ENCODE measurements at places on chromosomes 1 and 21.

GRCh38 chr1:21396516-21396915 is 43.4 kb upstream of the NBPF3 start:
- no peak for DNase-seq

GRCh38 chr1:3563125-3563524 is 48.2 kb downstream of the MEGF6 start:
- no peak for DNase-seq

GRCh38 chr1:147773215-147773715 is 12.9 kb upstream of the GJA5 start:
- no peak for DNase-seq

GRCh38 chr1:73784026-73784425 is 413.9 kb downstream of the LRRIQ3 start:
- DNase-seq: no peak

- DNase-seq: no peak
Measured at GRCh38 chr1:16212251-16212961, at the start of gene ARHGEF19. ARHGEF19 (minus strand) TSS chr1:16212652; CDS start chr1:16209054, 3,598 bp downstream.

- DNase-seq: no peak
Measured at GRCh38 chr1:182607566-182607965, 3.4 kb upstream of the RGS16 start.

DNA sequence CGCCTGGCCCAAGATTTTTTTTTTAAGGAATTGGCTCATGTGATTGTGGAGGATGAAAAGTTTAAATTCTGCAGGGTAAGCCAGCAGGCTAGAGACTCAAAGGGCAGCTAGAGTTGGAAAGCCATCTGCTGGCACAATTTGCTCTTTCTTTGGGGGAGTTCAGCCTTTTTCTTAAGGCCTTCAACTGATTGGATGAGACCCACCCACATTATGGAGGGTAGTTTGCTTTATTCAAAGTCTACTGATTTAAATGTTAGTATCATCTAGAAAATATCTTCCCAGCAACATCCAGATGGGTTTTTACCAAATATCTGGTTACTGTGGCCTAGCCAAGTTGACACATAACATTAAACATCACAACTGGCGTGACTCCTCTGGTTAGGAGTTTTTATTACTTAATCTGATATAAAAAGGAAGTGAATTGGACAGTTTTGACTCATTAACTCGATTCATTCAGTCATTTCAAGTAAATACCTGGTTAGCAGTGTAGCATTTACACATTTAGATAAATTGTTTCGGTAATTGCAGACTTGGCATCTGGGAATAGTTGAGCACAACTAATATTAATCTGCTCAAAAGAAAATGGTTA is 12.4 kb downstream of the HOOK1 start:
- DNase-seq: no peak

DNA sequence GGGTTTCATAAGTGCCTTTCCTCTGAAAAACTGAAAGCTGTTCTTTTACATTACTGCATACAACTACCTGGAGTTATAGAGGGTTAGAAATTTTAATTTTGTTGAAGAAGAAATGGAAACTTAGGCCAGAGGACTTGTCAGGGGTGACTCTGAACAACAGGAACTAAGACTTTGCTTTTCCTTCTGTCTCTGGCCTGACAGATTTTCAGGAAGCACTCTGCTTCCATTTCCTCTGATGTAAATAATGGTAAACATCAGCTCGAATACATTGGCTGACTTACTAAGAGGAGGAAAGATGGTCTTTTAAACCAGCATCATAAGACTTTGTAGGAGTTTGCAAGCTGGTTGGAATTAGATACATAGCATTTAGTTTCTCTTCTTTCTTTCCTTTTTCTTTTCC is 27.1 kb upstream of the PLEKHM2 start:
- no peak for DNase-seq

DNA sequence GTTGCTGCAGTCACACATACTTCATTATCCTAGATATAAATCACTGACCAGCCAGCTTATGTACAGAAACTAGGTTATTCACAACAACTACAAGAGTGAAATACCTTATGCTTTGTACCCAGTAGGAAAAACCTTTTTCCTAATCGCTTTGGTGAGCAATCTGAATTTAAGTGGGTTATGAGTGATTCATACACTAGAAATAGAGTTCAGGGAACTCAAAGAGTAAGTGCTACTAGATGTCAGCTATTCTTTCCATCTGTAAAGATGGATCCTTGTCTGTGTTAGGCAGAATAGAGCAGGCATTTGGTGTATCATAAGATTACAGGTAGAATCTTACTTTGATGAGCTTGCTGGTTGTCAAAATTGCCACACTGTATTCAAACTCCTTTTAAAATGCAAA is 101.9 kb downstream of the ZNF644 start:
- no peak for DNase-seq

DNA sequence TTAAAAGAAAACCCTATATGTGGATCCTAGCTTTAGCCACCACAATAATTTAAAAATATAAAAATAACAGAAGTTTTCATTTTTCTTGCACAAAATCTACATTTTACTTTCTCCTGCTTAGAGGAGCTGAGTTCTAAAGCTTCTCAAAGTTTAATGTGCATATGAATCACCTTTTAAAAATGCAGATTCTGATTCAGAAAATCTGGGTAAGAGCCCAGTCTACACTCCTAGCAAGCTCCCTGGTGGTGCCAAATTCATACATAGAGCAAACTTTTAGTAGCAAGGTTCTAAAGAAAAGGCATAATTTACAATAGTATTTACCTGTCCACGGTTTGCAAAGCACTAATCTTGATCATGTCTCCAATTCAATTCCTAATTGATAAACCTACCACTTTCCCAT is 19.3 kb downstream of the RSBN1 start:
- no peak for DNase-seq

GRCh38 chr1:8816831-8817411 is 519 bp downstream of the RERE start:
- DNase-seq: no peak

- no peak for DNase-seq
Measured at GRCh38 chr1:41907446-41907845, 11.3 kb downstream of the HIVEP3 start.

DNA sequence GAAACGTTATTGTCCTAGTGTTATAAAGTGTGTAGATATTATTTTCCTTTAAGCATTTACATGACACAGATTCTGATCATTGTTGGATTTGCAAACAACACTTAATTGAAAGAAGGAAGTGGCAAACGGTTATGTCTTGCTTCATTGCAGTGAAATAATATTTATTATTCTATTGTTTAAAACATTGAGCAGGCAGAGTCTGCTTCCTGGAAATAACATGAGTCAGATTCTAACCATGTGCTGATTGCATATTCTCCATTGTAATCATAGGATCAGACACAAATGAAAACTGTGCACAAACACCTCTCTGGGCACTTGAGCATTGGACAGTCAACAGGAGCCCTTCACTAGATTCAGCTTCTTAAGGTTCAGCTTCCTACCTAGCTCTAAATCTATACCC is 46.8 kb upstream of the USP25 start:
- no peak for DNase-seq

GRCh38 chr1:40563266-40563665 is 31.8 kb downstream of the ZNF684 start:
- no peak for DNase-seq

- DNase-seq: peak; percentile 23
Measured at GRCh38 chr1:155175927-155176371, 2.3 kb downstream of the TRIM46 start.

- DNase-seq: no peak
Measured at GRCh38 chr1:53577761-53578100, 118.5 kb downstream of the DMRTB1 start.

DNA sequence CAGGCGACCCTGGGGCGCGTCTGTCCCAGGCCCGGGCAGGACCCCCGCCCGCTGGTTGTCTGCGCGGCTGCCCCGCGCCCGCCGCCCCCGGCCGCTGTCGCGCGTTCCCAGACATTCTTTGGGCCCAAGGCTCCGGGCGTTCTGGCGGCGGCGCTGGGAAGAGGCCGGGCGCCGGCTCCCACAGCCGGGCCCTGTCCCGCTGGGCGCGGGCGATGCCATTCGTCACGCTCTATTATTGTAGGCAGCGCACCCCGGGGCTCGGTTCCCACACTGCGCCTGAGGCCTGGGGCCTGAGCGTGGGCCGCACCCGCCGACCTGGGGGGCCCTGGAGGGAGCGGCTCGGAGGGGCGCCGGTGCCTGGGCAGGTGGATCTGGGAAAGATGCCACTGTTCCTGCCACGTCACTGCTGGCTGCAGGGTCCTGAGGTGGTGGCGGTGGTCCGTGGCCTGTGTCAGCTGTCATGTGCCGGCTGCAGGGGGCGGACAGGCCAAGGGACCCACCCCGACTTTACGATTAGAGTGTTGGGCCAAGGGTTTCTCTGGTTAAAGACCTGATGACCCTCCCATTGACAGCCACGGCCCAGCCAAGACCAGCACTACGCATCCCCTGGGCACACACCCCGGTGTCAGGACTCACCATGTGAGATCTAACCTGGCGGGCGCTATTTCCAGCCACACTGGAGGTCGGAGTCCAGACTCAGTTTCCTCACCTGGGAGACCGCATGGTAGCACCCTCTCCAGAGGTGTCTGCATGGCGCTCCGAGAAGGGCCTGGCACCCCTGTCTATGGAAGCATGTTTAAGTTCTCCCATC is 55.1 kb upstream of the ADARB1 start:
- DNase-seq: no peak

DNA sequence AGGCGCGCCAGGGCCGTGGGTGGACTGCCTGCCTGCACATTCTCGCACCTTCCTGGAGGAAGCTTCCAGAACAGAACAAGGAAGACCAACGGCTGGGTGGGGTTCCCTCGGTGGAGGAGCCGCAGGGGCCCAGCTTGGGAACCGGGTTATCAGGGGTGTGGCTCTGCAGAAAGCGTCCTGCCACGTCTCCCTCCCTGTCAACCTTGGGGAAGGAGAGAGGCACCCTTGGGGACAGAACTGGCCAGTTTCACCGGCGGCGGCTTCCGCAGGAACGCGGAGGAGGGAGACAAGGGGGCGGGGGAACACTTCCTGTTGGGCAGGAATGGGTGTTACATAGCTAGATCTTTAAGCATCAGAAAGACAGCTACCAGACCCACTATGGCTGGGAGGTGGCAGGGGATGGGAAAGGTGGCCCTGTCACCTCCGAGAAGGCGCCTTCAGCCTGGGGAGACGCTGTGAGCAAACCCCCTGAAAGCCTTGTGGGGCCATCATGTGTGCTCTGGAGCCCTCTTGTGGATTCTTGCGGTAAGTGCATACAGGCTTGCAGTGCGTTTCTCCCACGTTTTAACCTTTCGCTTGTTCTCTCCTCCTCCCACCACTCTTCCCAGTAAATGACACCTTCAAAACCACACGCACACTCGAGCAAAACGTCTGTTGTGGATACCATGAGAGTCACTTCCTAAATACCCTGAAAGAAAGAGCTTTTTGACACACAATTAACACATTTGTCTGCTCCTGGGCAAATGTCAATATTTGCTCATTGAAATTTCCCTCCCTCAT is 3.8 kb upstream of the PLEKHA6 start:
- DNase-seq: peak; percentile 59

DNA sequence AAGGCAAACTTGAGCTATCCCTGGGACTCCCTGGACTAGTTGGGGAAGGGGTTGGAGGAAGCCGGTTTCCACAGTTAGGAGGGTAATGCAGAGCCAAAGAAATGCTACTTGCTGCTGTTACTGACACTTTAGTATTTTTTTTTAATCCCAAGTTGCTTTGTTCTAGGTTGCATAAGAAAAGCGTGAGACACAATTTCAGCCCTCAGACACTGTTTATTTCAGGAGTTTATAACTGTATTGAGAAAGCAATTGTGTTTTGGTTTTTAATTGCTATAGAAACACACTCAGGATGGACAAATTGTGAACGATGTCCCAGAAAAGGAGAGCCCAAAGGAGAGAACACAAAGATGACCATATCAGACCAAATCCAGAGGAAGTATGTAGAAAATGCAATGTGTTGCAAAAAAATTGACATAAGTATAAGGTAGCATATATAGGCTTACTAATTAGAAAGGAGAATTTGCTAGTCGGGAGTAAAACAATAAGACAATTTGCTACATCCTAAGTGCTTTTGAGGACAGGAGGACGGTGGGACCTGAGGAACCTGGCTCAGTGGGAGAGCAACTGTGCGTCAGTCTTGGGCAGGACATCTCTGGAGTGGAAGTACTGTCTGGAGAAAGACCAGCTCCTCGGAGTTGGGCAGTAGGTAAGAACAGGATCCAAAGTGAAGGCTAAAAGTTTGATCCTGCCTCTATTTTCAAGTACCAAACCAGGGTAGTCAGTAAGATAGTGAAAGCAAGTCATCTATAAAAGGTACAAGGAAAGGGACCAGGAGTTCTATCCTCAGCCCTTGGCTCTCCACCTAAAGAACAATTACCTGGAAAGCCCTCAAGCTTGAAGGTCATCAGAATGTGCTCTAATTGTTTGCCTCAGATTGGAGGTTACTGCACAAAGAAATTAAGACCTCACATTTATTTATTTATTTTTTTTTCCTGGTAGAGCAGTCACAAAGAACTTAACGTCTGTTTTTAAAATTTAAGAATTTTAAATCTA is 39.9 kb downstream of the DIPK1A start:
- DNase-seq: no peak

DNA sequence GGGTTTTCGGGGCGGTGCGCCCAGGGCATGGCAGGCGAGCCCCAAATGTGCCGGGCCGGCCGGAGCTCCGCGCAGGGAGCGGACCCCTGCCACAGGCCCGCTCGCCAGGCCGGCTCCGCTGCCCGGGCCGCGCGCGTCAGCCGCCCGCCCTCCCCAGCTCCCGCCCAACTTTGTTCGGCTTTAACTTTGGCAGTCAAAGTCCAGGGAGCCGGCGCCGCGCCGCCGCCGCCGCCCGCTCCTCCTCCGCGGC is 488 bp downstream of the SLC35D1 start:
- DNase-seq: no peak

DNA sequence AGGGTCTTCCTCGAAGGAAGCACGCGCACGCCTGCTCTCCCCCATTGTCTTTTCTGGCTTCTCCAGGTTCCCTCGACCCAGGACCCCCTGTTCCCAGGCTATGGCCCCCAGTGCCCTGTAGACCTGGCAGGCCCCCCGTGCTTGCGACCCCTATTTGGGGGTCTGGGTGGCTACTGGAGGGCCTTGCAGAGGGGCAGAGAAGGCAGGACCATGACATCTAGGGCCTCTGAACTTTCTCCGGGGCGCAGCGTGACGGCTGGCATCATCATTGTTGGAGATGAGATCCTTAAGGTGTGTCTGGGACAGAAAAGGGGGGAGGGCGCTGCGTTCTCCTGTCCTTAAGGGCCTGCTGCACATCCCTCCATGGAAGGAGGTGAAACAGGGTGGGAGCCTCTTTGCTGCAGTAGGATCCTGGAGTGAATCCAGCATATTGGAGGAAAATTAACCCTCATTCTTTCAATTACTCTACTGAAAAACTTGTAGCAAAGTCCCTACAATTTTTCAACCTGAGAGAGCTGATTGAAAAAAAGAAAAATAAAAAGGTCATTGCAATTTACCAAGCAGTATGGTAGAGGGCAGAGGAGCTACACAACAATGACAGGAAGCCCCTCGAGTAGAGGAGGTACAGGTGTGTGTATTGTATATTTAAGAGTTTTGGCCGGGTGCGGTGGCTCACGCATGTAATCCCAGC is 777 bp downstream of the FLAD1 start:
- no peak for DNase-seq

- DNase-seq: peak; percentile 79
Measured at GRCh38 chr1:182786223-182786994, 3.2 kb upstream of the NPL start.

Data from NCI-H1694 (cell line).